Thyroid gland (tissue), 4 donors: ENCODE measurements at places on chromosomes 12 and 14. TPM values are rescaled to one million over a fixed set of nuclear protein-coding genes. Genes with fewer than 3 reads are reported as not detected.
A peak's percentile ranks its signal among the peaks of the same experiment; 100 is the strongest.

GRCh38 chr12:109766251-109766778, 52.7 kb downstream of the FAM222A start:
- no peak overlapping the region for H3K27ac ChIP-seq
- no peak overlapping the region for H3K4me3 ChIP-seq
- no peaks in the 10 kb centered on the region for H3K36me3 ChIP-seq
- no peaks in the 10 kb centered on the region for H3K27me3 ChIP-seq
- no peak for DNase-seq
- no peaks in the 10 kb centered on the region for H3K4me1 ChIP-seq

DNA sequence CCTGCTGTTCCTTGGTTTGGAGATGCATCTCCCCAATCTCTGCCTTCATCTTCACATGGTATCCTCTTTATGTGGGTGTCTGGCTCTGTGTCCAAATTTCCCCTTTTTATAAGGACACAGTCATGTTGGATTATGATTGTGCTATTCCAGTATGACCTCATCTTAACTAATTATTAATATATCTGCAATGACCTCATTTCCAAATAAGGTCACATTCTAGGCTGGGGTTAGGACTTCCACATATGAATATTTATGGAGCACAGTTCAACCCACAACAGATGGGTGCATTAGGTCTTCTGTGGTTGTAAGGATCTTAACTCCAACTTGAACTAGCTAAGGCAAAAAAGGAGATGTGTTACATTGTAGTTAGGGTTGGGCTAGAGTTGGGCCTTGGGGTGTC, 69.4 kb downstream of the ADCK1 start:
- no peak overlapping the region for H3K4me3 ChIP-seq
- H3K27me3 ChIP-seq = no peaks in the 10 kb centered on the region
- no peak for DNase-seq

DNA sequence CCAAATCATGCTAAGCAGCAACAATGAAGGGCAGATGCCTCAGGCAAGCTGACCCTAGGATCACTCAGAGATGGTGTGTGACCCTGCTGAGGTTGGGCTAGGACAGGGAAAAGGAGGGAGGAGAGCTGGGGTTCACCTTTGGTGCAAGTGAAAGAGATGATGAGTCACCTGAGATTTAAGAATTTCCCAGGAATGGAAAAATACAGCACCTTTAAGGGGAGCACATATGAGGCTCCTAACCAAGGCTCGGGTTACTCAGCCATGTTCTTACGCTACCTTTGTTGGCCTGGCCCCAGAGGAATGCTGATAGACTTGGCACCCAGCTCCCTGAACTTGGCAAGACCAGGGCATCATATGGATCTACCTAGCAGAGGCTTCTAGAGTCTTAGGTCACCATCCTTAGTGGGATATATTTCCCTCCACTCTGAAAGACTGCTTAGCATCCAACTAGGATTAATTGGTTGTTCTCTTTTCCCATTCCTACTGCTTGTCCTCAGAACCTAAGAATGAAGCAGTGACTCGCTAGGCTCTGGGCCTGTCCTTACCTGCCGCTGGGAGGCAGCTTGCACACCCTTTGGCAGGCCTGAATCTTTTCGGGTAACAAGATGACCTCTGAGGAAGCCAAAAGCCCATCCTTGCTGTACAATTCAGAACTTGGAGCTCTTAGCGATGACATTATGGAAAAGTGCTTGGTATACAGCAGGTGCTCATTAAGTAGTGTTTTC, 4.0 kb upstream of the NAA25 start:
- no peaks in the 10 kb centered on the region for H3K36me3 ChIP-seq
- no peaks in the 10 kb centered on the region for H3K27me3 ChIP-seq
- DNase-seq = no peak
- no peak overlapping the region for H3K4me3 ChIP-seq
- H3K4me1 ChIP-seq = peaks cover 11% of the 10 kb centered on the region
- no peak overlapping the region for H3K27ac ChIP-seq

- no peaks in the 10 kb centered on the region for H3K27me3 ChIP-seq
- H3K27ac ChIP-seq = no peak overlapping the region
- DNase-seq = peak; percentile 10
- H3K4me3 ChIP-seq = no peak overlapping the region
- H3K4me1 ChIP-seq = peaks cover 17% of the 10 kb centered on the region
- H3K36me3 ChIP-seq = no peaks in the 10 kb centered on the region
Observed at GRCh38 chr14:71592361-71592760, 339.9 kb upstream of the RGS6 start.

- no peak overlapping the region for H3K4me3 ChIP-seq
- DNase-seq = no peak
- no peak overlapping the region for H3K27ac ChIP-seq
Observed at GRCh38 chr12:68237619-68238018, 12.0 kb upstream of the IL26 start.

DNA sequence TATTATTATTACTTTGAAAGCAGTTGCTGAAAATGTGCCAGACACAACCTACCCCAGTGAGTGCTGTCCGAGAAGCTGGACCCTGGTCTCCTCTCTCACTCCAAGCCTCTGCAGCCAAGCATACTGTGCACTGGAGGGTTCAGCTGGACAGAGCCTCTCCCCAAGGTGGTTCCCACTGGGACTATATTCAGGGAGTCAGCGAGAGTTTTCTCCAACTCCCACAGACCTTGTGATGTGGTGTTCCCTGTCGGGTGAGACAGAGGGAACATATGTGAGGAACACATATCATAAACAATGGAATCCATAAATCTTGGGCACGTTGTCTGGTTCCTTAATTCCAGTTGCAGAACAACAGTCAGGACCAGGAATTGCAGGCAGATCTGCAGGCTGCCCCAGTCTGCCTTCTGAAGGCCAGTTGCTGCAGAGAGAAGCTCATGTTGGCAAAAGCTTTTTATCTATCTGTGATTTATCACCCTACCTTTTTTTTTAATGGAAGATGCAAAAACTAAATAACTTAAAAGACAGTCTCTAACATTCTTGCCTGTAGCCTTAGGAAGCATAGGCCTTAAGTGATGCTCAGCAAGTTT, 619.8 kb upstream of the TBX3 start:
- H3K4me3 ChIP-seq = no peak overlapping the region
- H3K4me1 ChIP-seq = no peaks in the 10 kb centered on the region
- H3K36me3 ChIP-seq = no peaks in the 10 kb centered on the region
- H3K27ac ChIP-seq = no peak overlapping the region

- no peak overlapping the region for H3K4me3 ChIP-seq
- H3K36me3 ChIP-seq = no peaks in the 10 kb centered on the region
- H3K4me1 ChIP-seq = peaks cover 7% of the 10 kb centered on the region
- no peaks in the 10 kb centered on the region for H3K27me3 ChIP-seq
- H3K27ac ChIP-seq = no peak overlapping the region
Observed at GRCh38 chr14:67919259-67920032, 99.9 kb downstream of the RAD51B start.

- no peaks in the 10 kb centered on the region for H3K27me3 ChIP-seq
- H3K4me1 ChIP-seq = no peaks in the 10 kb centered on the region
- H3K27ac ChIP-seq = no peak overlapping the region
- H3K4me3 ChIP-seq = no peak overlapping the region
- no peak for DNase-seq
Observed at GRCh38 chr12:2229661-2230539, 177.1 kb downstream of the CACNA1C start.

GRCh38 chr14:42229294-42229693, 622.6 kb downstream of the LRFN5 start:
- H3K4me1 ChIP-seq = no peaks in the 10 kb centered on the region
- H3K27ac ChIP-seq = no peak overlapping the region
- DNase-seq = no peak
- H3K36me3 ChIP-seq = no peaks in the 10 kb centered on the region
- H3K27me3 ChIP-seq = no peaks in the 10 kb centered on the region
- no peak overlapping the region for H3K4me3 ChIP-seq

DNA sequence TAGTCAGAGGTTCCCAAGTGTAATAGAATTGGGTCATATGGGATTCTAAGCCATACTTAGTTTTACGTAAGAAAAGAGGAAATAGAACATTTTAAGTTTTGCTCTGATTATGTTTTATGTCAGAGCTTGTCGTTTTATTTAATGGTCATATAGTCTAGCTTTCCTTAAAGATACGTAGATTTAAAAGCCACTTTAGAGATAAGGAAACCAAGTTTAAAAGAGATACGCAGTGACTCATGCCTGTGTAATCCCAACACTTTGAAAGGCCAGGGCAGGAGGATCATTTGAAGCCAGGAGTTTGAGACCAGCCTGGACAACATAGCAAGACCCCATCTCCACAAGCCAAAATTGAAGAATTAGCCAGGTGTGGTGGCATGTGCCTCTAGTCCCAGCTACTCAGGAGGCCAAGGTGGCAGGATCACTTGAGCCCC, 19.5 kb downstream of the MAPK1IP1L start:
- H3K36me3 ChIP-seq = no peaks in the 10 kb centered on the region
- no peaks in the 10 kb centered on the region for H3K27me3 ChIP-seq
- no peak overlapping the region for H3K4me3 ChIP-seq
- peaks cover 19% of the 10 kb centered on the region for H3K4me1 ChIP-seq
- H3K27ac ChIP-seq = peak overlapping the region; percentile 19

GRCh38 chr14:97336179-97336578, 539.0 kb downstream of the VRK1 start:
- H3K4me3 ChIP-seq = no peak overlapping the region
- no peaks in the 10 kb centered on the region for H3K4me1 ChIP-seq
- no peaks in the 10 kb centered on the region for H3K36me3 ChIP-seq
- DNase-seq = no peak
- no peak overlapping the region for H3K27ac ChIP-seq

GRCh38 chr12:76520348-76520747, 39.2 kb downstream of the OSBPL8 start:
- H3K27me3 ChIP-seq = no peaks in the 10 kb centered on the region
- no peaks in the 10 kb centered on the region for H3K4me1 ChIP-seq
- no peak overlapping the region for H3K4me3 ChIP-seq
- no peak for DNase-seq
- no peak overlapping the region for H3K27ac ChIP-seq
- H3K36me3 ChIP-seq = no peaks in the 10 kb centered on the region

DNA sequence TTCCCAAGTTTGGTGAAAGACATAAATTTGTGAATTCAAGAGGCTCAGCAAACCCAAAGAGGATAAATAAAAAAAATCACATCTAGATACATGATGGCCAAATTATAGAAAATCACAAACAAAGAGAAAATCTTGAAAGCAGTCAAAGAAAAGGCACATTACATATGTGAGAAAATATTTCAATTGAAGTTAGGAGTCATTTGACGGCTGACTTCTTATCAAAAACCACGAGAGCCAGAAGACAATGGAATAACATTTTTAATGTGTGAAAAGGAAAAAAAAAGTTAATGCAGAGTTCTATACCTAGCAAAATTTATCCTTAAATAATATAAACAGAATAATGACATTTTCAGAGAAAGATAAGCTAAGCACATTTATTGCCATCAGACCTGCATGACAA, 307.0 kb downstream of the C12orf75 start:
- H3K36me3 ChIP-seq = no peaks in the 10 kb centered on the region
- no peaks in the 10 kb centered on the region for H3K4me1 ChIP-seq
- H3K4me3 ChIP-seq = no peak overlapping the region
- no peak for DNase-seq
- no peaks in the 10 kb centered on the region for H3K27me3 ChIP-seq
- H3K27ac ChIP-seq = no peak overlapping the region

FOXN4 gene
- total RNA-seq = not detected

SYT1 gene
- total RNA-seq = 1.3 TPM

GLS2 gene
- total RNA-seq = 3.0 TPM

ZBTB42 gene
- total RNA-seq = 14.7 TPM

CIDEB gene
- 4.6 TPM for total RNA-seq
